Kidney epithelial cell (primary cell): ENCODE measurements at places on chromosomes 12 and 14. TPM values are rescaled to one million over a fixed set of nuclear protein-coding genes. Genes with fewer than 3 reads are reported as not detected.
A peak's percentile ranks its signal among the peaks of the same experiment; 100 is the strongest.

- no peak for DNase-seq
Observed at GRCh38 chr12:117228239-117228638, 38.0 kb upstream of the FBXO21 start.

- DNase-seq: no peak
Observed at GRCh38 chr14:75645056-75645455, 15.6 kb downstream of the ERG28 start.

DNA sequence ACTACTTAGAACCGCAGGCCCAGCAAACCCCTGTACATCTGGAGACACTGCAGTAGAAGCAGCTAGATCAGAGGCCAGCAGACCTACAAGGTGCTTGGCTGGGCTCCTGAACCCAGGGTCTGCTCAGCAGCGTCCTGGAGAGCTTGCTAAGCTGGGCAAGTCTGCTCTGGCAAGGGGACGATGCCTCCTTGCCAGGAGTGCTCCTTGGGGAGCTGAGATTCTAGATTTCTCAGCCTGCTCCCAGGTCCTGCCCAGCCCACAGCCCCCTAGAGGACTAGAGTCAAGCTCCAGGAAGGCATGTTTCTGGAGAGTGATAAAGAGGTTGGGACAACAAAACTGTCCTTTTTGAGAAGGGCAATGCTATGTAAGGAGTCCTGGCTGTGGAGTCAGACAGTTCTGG is 60.3 kb downstream of the HSPB8 start:
- no peak for DNase-seq

DNA sequence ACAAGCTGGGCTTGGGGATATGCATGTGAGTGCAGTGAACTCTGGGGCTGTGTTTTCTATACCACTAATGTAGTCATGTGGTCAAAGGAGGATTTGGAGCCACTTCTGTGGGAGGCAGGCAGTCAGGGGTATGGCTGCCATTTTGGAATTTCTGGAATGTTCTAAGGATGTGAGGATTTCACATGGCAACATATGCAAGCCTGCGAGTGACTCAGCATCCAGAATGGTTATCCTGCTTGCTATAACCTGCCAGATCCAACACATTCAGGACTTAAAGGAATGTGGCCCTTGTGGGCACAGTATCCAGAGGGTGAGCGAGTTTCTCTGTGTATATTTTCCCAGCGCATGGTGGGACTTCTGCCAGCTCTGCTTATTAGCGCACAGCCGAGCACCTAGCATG is 249.2 kb upstream of the PWP1 start:
- DNase-seq: peak; percentile 67

DNA sequence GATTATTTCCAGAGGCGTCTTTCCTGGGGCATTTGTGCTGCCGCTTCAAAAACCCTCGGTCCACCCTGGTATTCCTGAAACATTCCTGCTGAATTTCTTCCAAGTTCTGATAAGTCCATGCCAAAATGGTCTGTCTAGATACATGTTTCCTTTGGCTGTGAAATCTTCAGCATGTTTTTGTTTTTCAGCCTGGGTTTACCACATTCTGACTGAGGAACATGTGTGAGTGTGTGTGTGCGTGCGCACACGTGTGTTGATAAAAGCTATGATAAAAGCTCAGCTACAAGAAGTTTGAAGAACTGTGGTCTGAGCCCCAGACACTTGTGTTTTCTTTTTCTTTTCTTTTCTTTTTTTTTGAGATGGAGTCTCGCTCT is 22.4 kb downstream of the ANKRD9 start:
- DNase-seq: no peak

DNA sequence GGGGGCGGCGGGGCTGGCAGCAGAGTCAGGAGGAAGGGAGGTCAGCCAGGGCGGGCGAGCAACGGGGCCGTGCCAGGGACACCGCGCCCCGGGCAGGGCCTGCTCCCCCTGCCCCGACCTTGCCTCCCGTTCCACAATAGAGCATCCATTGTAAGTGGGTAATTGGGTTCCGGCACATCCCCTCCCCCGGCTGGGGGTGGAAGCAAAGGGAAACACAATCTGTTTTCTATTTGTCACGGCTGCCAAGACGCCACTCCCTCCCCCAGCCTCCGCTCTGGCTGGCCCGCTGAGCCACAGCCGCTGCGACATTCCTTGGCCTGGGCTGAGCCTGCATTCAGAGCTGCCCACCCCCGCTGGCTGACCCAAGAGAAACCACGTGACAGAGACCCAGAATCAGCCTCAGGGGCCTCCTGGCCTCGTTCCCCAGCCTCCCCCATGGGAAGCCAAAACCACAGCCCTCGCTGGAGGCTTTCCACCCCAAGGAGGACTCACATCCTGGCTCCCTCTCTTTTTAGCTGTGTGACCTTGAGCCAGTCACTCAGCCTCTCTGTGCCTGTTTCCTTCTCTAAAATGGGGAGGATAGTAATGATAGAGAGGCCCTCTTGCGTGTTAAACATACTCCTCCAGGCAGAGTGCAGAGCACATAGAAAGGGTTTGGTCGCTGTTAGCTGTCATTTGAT is 117.6 kb downstream of the SCARB1 start:
- no peak for DNase-seq

- DNase-seq: no peak
Observed at GRCh38 chr14:44759277-44759676, 202.5 kb downstream of the KLHL28 start.

DNA sequence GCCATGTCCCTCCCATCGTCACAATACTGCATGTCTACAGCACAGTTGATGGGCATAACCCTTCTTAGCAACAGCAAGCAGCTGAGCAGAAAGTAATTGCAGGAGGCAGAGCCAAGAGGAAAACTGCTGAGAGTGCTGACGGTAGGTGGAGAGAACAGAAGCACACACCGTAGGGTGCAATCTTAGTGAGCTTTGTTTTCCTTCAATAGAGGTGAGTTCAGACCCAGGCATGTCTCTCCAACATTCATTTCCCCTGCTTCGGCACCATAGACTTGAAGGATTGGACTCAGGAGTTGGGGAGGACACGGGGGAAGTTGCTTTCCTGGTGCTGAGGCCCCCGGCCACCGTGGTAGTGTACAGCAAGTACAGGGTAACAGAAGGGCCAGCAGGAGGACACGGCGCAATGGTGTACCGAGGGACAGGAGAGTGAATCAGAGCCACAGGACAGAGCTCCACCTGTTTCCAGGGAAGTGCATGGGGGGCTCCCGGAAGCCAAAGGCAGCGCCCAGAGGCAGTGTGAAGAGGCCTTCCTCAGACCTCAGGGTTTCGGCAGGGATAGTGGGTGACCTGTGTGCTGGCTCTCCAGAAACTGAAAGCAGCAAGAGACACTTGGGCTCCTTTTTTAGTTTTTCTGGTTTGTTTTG is 36.3 kb upstream of the SINHCAF start:
- DNase-seq: no peak

DNA sequence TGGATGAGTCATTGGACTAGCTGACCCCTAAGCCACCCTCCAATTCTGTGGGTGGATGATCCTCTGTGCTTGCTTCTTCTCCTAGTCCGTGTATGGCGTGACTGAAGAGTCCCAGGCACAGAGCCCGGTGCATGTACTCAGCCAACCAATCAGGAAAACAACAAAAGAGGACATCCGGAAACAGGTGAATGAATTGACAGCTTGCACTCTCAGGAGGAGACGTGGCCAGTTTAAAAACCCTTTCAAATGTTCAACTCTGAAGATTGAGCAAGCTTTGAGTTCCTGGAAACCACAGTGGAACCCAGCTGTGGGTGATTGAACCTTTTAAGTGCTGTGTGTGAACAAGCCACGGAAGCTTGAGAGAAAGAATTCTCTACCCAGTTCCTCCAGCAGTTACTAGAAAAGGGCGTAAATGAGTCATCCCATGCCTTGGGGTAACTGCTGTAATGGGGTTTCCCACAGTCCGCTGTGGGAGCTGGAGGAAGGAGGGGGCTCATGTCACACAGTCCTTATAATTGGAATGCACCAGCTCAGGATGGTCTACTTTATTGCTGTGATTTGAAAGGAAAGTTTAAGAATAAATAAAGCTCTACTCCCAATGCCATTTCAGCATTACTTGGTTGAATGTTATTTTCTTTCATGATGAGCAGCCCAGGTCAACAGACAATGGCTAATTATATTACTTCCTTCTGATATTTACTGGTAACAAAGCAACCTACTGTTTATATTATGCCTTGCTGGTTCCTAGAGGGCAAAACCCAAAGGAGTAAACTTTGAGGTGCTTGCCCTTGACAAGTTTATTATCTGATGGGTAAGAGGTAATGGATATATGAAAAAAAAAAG is 417.0 kb downstream of the DPF3 start:
- DNase-seq: peak; percentile 95

DNA sequence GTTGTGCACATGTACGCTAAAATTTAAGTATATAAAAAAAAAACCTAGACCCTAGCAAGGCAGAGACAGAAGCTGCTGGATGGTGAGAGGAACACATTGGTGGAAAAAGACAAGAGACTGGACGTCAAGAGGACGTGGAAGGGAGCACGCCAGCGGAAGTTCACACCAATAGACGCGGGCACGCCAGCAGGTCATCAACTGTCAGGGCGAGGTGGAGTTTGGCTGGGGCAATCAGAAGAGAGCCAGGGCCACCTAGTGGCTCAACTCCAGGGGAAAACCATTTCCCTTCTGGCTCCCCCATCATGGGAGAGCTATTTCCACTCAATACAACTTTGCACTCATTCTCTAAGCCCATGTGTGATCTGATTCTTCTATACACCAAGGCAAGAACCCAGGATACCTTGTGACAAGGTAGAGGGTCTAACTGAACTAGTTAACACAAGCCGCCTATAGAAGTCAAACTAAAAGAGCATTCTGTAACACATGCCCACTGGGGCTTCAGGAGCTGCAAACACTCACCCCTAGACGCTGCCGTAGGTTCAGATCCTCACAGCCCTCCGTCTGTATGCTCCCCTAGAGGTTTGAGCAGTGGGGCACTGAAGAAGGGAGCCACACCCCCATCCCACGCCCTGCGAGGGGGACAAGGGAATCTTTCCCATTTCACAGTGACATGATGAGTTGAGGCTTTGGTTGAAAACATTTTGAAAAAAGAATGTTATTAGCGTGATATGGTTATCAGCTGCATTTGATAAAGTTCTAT is 702.7 kb downstream of the TMTC2 start:
- no peak for DNase-seq

GRCh38 chr12:67827820-67828383 is 161.3 kb upstream of the IFNG-AS1 start:
- DNase-seq: peak; percentile 96

- DNase-seq: peak; percentile 61
Observed at GRCh38 chr12:67042697-67043131, 226.4 kb upstream of the CAND1 start.

- no peak for DNase-seq
Observed at GRCh38 chr12:77179515-77179914, 114.1 kb upstream of the E2F7 start.

The SLCO1B3 gene
- total RNA-seq: not detected in 2 replicates

The MOAP1 gene
- total RNA-seq: 26.1 and 26.2 TPM in 2 replicates

The TRPV4 gene
- total RNA-seq: 0.75 and 1.7 TPM in 2 replicates

The OTX2 gene
- not detected in 2 replicates for total RNA-seq

The TOMM20L gene
- total RNA-seq: not detected in 2 replicates

The SDSL gene
- total RNA-seq: 9.1 and 14.5 TPM in 2 replicates

The MORN3 gene
- 0.89 and 1.3 TPM in 2 replicates for total RNA-seq

The SLCO1B1 gene
- not detected in 2 replicates for total RNA-seq

The C1S gene
- 2.8 and 4.0 TPM in 2 replicates for total RNA-seq

The RIN3 gene
- total RNA-seq: 5.1 and 6.0 TPM in 2 replicates

The MYF5 gene
- not detected in 2 replicates for total RNA-seq

The HPD gene
- total RNA-seq: 0.33 TPM in 1 of 2 replicates, not detected in the other
